Esophagus squamous epithelium (tissue), 5 donors: ENCODE measurements at places on chromosomes 5 and 9. TPM values are rescaled to one million over a fixed set of nuclear protein-coding genes. Genes with fewer than 3 reads are reported as not detected.

TMEM8B gene
- total RNA-seq: 0.35 TPM

GABRA6 gene
- total RNA-seq: not detected

GRCh38 chr9:129595311-129595741, 25.6 kb downstream of the C9orf50 start:
- no peaks in the 10 kb centered on the region for H3K27me3 ChIP-seq
- no peak for DNase-seq
- no peak overlapping the region for H3K4me3 ChIP-seq

GRCh38 chr9:104553261-104553660, 15.7 kb upstream of the OR13C8 start:
- DNase-seq: no peak
- no peak overlapping the region for H3K4me3 ChIP-seq
- no peaks in the 10 kb centered on the region for H3K36me3 ChIP-seq
- no peak overlapping the region for H3K27ac ChIP-seq
- no peaks in the 10 kb centered on the region for H3K27me3 ChIP-seq
